ENCODE measurements at places on chromosomes 4 and X. TPM values are rescaled to one million over a fixed set of nuclear protein-coding genes. Genes with fewer than 3 reads are reported as not detected.

DNA sequence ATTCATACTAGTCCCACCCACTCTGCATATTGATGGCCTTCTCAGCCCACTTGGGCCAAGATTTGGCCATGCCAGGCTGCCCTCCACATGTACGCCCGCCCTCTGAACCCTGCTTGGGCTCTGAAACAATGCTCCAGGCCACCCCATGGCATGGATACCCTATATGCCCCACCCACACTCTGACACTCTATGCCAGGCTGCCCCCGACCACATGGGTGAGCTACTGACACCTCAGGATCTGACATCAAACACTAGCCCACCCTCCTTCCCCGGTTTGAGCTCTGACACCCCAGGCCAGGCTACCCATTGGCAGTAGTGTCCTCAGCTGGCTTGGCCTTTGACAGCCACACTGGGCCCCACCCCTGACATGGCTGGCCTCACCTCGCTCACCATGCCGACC is 69.5 kb downstream of the HPRT1 start:
- DNase-seq, result no peak

DNA sequence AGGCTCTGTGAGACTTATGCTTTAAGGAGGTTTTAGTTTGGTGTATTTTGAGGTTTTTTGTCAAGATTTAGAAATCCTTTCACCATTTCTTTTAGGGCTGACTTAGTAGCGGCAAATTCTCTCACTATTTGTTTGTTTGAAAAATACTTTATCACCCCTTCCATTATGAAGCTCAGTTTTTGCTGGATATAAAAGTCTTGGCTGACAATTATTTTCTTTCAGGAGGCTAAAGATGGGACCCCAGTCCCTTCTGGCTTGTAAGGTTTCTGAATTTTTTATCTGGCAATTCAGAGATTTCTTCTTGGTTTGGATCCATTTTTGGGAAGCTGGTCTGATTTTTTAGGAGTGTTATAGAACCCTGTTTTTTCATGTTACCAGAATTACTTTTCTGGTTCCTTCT is 88.5 kb downstream of the ACTRT1 start:
- no peak for DNase-seq

GRCh38 chr4:84145176-84145575 is 353.9 kb downstream of the NKX6-1 start:
- no peak for DNase-seq

GSX2 gene
- 0.35 TPM for total RNA-seq

DNA sequence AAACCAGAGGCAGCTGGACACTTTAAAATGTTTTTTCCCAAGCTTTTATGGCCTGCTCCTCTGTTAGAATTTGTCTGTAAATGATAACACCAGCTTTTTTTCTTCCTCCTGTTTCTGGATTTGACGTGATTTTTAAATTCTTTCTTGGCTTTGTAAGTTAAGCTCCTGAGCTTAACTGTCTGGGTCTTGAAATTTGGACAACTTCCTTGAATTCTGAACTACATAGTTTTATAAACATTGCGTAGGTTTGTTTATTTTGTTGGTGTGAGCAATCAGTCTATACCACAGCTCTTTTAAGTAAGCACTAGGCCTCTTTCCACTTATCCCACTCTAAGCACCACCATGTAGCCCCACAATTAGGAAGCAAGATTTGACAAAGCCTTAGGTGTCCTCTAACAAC is 144.4 kb upstream of the GUCY1A1 start:
- no peak for DNase-seq

DNA sequence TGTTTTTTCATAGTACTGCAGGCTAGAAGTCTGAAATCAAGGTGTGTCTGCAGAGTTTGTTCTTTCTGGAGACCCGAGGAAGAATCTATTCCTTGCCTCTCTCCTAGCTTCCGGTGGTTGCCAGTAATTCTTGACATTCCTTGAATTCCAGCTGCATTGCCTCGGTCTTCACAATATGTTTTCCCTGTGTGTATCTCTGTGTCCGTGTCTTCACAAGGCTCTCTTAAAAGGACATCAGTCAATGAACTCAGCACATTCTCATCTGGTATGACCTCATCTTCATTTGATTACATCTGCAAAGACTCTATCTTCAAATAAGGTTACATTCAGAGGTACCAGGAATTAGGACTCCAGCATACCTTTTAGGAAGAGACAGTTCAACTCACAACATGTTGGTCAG is 163.4 kb downstream of the BANK1 start:
- no peak for DNase-seq

DNA sequence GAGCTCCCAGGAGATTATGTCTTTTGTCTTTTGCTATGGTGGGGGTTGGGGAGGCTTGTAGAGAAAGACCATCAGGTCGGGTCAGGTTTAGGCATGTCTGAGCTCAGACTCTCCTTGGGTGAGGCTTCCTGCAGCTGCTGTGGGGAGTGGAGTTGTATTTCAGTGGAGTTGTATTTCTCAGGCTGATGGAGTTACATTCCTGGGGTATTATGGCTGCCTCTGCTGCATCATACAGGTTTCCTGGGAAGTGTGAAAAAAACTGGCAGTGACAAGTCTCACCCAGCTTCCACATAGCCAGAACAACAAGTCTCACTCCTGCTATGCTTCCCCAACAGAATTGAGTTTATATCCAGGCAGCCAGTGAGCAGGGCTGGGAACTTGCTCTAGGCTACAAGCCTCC is 119.3 kb downstream of the VSIG4 start:
- DNase-seq, result no peak

HTN1 gene
- total RNA-seq, result not detected

DNA sequence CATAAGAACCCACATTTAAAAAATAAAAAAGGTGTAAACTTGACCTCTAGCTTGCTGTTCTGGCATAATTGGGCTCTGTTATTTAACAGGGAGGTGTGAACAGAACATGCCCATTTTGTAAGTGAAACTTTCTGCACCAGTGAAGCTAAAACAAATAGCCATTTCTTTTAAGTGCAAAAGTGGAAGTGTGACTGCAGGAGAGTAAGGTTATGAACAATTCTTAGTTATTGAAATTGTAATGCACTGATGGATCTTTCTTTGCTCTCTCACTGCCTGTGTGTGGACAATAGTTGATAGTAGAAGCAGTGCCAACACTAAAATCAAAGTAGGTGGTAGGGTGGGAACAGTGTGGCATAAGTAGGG is 12.6 kb downstream of the P2RY10 start:
- DNase-seq, result no peak

GRCh38 chrX:40132751-40133150 is 35.0 kb upstream of the BCOR start:
- no peak for DNase-seq

COL25A1 gene
- 1.8 TPM for total RNA-seq

S100P gene
- not detected for total RNA-seq

- DNase-seq, result no peak
These were observed 62.8 kb upstream of the GRIA3 start for GRCh38 chrX:123121241-123121640.

DNA sequence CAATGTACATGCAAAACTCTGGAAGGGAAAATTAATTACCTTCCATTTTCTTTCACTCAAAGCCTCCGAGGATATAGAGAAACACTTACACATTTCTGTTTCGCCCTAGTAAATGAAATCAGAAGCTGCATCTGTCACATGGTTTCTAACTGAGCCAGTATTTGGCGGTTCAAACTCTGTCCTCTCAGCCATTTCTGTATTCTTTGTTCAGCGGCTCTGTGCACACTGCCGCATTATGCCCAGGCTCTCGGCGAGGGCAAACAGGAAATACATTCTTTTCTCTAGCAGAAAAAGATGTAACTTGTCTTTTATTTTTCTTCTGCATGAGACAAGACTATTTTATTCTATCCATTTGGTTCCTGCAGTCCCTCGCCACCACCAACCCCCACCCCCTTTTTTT is 71.4 kb upstream of the GPM6B start:
- no peak for DNase-seq

DNA sequence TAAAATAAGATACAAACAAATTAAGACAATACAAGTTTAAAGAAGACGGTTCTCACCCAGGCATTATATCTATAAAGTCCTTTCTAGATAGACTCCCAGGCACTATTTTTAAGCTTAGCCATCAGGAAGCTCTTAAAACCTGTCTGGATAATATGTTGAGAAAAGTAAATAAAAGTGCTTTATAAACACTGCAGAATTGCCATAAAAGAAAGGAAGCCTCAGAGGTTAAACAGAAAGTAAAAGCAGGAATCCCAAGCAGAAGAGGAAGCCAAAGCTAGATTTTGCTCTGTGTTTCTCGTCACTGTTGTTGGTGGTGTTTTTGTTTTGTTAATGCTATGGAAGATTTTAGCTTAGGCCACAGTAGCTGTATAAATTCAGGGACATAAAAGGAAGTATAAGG is 1267.3 kb downstream of the PCDH19 start:
- no peak for DNase-seq

GRCh38 chrX:45009371-45010000 is 136.5 kb downstream of the KDM6A start:
- DNase-seq, result no peak

DNA sequence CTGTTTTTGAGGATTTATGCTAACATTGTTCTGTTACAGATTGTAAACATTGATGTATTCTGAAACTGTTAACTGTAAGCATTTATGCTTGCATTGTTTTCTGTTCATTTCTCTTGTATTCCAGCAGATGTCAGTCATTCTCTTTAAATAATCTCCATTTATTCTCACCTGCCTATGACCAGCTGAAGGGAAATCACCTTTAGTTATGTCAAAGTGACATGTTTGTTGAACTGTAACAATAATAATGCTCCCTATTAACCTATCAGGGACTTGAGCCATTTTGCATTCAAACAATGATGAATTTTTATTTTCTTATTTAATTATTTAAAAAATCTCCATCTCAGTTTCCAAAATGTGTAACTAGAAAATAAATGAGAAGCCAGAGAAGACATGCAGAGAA is 58.0 kb downstream of the SPCS3 start:
- no peak for DNase-seq

- no peak for DNase-seq
These were observed 15.8 kb upstream of the RAB33B start for GRCh38 chr4:139438141-139438540.

GRCh38 chr4:184450045-184450444 is 24.3 kb downstream of the IRF2 start:
- no peak for DNase-seq

GRCh38 chr4:75623026-75623425 is 7.3 kb downstream of the CDKL2 start:
- no peak for DNase-seq

- no peak for DNase-seq
These were observed 40.3 kb downstream of the DMD start for GRCh38 chrX:33171041-33171440.

- DNase-seq, result no peak
These were observed 2.0 kb downstream of the ATP6AP1 start for GRCh38 chrX:154430479-154430878.

DSPP gene
- not detected for total RNA-seq

DNA sequence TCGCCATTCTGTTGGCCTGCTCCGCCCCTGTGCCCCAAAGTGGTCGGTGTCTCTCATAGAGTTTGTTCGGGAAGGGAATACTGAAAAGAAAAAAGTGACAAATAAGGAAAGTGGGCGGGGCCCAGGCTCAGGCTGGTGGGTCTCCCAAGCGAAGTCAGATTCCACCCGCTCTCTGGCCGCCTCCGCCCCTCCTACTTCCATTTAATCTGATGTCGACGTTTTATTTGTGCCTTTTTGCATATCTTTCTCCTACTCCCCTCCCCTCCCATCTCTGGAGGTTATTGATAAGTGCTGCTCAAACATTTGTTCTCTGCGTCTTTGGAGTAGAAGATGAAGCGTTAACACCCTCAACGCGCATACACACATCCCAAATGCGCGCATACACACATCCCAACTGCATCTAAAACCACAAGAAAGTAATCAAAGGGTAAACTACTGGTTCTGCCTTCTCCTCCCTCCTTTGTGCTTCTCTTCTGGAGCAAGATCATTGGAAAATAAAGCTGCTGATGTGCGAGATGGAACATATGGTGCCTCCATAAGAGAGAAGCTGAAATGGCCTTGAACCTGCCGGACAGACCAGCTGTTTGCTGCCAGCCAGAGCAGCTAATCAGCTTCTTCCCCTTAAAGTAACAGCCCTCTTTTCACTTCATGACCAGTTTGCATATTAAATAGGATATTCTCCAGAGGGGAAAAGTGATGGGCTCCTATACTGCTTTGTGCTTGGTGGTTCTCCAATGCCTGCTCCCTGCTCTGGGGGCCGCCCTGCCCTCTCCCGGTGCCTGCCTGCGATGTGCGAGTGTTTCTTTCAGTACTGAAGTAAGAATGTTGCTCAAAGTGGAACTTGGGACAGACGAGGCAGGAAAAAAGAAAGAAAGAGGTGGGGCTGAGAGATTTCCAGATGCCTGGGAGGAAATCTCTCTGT is 3.1 kb downstream of the MAMLD1 start:
- no peak for DNase-seq

All from osteocyte (in vitro differentiated cells).